ENCODE measurements at places on chromosomes 2 and 18.
A peak's percentile ranks its signal among the peaks of the same experiment; 100 is the strongest.

GRCh38 chr2:40317761-40318160, 134.1 kb downstream of the SLC8A1 start:
- no peak for DNase-seq

DNA sequence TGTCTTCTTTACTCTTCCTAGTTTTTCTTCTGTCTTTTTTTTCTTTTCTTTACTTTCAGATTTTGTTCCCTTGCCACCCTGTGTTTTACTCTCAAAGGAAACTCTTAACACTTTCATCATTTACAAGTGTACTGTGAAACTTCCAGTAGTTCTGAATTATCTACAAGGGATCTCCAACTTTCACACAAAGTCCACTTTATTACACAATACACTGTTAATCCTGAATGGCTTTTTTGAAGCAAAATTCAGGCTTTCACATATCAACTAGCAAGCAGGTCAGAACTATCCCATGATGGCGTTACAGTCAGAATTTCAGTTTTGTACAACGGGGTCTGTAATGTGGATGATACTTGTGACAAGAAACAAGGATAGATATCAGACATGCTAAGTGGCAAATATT, 34.5 kb downstream of the RMP24 start:
- no peak for DNase-seq

- DNase-seq: no peak
These were observed 11.5 kb downstream of the TEX44 start for GRCh38 chr2:231604101-231604684.

DNA sequence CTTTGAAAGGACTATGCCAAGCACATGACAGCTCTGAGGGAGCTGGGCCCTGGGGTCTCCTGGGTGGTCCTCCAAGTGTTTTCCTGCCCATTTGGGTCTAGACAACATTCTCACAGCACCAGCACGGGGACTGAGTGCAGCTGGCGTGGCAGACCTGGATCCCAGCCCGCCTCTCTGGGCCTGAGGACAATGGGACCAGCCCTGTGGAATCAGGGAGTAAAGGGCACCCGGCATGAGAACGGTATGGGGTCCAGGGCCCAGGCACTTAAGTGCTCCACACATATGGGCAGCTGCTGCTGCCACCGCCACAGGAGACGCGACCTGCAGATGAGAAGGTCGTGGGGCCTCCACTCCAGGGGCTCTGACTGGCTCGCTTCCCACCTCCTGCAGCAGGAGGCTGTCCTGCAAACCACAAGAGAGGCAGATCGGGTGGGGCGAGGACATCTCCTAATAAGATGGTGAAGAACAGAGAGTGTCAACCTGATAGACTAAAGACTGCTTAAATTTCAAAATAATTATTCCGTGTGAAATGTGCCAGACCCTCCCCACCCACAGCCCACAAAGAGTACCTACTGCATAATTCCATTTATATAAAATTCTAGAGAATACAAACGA, 46.3 kb downstream of the FAM178B start:
- DNase-seq: no peak

DNA sequence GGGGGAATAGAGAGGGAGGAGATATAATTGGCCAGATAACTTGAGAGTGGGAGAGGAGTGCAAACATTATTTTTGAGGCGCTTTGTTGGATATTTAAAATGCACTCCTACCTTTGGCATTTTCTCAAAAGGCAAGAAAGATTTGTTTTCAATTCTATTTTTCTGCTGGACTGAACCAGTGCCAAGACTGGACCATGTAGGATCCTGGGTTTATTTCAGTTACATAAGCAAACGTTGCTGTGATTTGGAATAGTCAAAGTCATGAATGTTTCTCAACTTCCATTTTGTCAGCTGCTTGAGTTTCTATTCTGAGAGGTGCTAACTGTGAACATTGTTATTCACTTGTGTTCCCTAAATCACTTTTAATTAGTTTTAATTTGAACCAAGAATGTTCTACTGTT, 8.9 kb upstream of the CHRNA1 start:
- DNase-seq: peak; percentile 41

DNA sequence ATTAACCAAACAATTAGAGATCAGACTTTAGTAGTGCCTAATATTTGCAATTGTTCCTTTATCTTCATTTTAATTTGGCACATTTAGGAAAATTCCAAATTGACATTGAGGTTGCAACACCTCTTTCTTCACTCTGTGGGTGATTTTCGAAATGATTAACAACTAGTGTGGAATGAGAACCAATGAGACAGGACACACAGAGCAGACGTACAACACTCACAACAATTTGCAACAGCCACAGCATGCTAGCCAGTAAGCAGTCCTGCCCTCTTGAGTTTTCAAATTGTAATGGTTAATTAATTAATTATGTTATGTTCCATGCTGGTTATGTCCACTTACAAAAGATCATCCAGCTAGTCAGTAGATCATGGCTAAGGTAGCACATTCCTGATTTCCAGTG, 339.3 kb downstream of the LRP1B start:
- DNase-seq: no peak

GRCh38 chr2:217171874-217172273, 312.0 kb upstream of the TNP1 start:
- DNase-seq: no peak

- no peak for DNase-seq
These were observed 339.0 kb upstream of the ETAA1 start for GRCh38 chr2:67057901-67058703.

DNA sequence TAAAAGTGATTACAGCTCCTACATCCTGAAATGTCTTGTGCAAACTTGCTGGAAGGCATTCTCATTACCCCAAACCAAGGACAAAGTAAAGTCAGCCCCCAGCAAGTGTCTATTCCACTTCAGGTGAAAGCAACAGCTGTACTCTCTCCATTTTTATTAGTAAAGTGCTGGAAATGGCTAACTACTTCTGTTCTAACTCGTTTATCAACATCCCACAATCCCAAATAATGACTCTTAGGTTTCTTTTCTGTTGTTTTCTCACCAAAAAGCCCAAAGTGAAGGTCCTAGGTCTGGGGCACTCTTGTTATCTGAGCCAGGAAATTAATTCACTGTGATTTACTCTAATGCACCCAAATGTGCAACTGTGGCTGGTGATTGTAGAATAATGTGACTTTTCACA, 105.7 kb downstream of the LRRC30 start:
- DNase-seq: no peak

- DNase-seq: peak; percentile 38
These were observed 12.4 kb upstream of the TAF1B start for GRCh38 chr2:9830685-9831410.

DNA sequence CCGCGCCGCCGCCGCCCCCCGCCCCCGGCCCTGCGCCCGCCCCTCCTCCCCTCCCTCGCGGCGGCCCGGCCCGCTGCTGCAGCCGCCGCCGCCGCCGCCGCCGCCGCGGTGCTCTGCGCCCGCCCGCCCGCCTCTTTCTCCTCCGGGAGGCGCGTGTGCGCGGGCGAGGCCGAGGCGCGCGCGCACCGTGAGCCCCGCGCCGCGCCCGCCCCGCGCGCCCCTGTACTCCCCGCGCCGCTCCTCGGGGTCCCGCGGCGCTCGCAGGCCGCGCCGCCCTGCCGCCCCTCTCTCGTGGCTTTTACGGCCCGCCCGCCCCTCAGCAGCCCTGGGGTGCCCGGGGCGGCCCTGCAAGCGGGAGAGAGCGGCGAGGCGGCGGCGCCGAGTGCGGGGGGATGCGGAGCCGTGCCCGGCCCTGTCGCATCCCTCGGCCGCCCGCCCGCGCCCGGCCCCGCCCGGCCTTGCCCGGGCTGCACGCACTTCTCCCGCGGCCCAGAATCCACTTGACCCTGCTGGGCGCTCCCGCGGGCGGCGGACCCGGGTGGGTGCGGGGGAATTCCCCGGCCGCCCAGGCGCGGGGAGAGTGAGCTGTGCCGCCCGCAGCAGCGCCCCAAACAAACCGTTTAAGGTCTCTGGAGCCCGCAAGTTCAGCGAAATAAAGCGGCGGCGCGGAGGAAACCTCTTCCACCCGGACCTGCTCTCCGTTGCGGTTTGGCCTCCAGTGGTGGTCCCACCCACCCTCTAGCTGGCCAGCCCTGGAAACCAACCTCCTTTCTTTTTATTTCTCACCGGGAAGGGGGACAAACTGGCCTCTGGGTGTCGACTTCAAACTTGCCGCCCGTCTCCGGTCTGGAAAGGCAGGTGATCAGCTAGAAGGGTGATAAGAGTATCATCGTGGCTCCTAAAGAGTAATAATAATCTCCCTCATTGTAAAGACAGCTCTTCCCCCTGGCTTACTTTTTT, 37.4 kb downstream of the AFF3 start:
- DNase-seq: peak; percentile 27

DNA sequence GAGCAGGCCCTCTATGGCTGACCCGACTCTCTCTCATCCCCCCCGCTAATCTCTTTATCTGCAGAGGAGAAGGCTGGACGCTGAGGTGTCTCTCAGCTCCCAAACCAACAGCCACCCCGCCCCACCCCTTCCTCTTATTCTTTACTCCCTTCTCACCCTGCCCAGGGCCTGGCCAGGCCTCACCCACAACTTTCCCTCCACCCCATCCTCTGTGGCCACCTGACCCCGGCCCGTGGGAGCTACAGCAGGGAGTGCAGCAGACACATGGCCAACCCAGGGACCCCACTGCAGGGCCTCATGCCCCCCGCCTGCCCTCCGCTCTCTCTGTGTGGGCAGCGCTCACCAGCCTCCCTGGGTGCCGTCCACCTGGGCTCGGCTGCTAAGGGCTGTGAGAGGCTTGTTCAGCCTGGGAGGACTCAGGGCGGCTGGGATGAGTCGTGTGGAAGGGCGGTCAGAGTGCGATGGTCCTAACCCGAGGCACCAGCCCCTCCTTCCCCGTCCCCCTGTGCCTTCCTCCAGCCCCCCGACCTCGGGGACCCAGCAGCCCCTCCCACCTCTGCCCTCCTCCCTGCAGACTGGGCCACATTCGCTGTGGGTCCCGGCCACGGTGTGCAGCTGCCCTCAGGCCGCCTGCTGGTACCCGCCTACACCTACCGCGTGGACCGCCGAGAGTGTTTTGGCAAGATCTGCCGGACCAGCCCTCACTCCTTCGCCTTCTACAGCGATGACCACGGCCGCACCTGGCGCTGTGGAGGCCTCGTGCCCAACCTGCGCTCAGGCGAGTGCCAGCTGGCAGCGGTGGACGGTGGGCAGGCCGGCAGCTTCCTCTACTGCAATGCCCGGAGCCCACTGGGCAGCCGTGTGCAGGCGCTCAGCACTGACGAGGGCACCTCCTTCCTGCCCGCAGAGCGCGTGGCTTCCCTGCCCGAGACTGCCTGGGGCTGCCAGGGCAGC, 6.8 kb downstream of the NEU4 start:
- no peak for DNase-seq

DNA sequence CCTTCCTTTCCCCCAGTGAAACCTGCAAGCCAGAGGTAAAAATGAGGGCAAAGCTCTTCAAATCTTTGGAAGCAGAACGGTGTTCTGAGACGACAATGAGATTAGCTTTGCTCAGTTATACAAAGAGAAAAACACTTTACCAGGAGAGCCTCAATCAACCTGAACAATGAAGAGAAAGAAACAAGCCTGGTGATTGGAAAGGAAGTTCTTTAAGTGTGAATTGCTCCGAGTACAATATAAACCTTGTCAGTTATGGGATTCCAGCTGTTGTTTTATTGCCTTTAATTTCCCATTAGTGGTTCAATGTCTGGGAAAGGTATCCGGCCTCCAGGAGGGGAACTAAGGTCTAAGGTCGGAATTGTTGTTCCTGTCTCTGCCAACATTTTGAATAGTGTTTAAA, 901.6 kb downstream of the EPHA4 start:
- no peak for DNase-seq

DNA sequence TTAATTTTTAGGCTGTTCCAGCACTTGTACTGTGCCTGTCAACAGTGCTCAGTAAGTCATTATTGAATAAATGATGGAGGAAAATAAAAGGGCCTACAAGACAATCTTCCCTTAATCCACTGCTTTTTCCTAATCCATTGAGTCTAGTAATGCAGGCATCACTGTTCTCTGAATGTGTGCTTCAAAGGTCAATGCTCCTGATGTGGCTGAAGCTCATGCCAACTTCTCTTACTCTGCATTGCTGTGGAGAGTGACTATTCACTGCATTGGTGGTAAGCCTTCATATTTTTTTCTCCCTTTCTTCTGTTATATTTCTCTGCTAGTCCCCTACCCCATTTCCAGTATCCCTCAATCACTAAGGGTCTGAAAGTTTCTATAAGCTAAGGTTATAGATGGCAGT, 31.9 kb upstream of the MYO1B start:
- DNase-seq: no peak

DNA sequence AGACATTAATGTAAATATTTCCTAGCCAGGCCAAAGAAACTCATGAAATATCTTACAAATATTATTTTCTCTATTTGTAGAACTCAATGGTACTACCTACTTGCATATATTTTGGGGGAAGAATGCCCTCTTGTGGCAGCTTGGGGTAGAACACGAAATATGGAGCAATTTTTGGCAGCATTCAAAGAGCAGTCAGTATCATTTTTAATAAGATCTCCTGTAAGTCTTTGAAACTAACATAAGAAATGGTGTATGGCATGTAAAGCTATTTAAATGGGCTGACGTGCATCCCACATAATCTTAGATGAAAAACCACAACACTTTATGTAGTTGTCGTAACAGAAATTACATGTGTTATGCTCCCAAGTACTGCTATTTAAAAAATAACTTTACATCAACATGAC, 62.3 kb upstream of the CCDC195 start:
- peak; percentile 73 for DNase-seq

- DNase-seq: no peak
These were observed 635.0 kb downstream of the TSN start for GRCh38 chr2:122390406-122390805.

GRCh38 chr2:33091541-33092123, 144.9 kb downstream of the LTBP1 start:
- no peak for DNase-seq

- DNase-seq: peak; percentile 84
These were observed at the start of gene ARMC9 for GRCh38 chr2:231198291-231199173. Gene ARMC9 (plus strand): TSS chr2:231198631. CDS start chr2:231206239, 7,608 bp downstream.

Measured in suppressor macrophage treated with lipopolysaccharide for 4 hours (primary cell).